ENCODE measurements at places on chromosomes 7 and 10.

- DNase-seq: peak; percentile 22
Measured at GRCh38 chr10:112446055-112446854, 459 bp downstream of the ZDHHC6 start.

DNA sequence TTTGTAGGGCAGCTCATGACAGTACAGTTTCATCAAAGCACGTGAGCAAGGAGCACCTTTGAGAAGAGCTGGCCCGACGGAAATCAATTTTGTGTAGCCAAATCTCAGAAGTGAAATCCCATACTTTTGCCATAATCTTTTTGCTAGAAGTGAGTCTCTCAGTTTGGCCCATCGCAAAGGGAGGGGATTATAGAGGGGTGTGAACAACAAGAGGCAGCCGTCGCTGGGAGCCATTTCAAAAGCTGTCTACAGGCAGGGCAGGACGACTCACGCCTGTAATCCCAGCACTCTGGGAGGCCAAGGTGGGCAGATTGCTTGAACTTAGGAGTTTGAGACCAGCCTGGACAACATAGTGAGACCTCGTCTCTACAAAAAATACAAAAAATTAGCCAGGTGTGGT, 599.8 kb downstream of the GALNT17 start:
- no peak for DNase-seq

DNA sequence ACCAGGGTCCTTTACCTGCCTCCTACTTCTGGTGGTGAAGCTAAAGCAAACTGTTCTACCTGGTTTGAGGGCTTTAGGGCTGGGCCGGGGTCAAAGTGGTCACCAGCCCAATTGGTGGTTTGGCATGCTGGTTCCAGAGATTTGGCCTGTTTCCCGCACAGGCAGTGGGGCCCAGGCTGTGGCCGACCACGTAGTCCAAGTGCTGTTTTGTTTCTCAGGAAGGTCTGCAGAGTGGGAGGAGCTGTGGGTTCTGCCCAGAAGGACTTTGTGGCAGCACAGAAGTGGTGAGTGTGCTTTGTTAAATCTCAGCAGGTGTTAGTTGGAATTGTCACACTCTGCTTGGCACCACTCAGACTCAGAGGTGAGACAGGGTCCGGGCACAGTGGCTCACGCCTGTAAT, 85.8 kb downstream of the MKX start:
- no peak for DNase-seq

DNA sequence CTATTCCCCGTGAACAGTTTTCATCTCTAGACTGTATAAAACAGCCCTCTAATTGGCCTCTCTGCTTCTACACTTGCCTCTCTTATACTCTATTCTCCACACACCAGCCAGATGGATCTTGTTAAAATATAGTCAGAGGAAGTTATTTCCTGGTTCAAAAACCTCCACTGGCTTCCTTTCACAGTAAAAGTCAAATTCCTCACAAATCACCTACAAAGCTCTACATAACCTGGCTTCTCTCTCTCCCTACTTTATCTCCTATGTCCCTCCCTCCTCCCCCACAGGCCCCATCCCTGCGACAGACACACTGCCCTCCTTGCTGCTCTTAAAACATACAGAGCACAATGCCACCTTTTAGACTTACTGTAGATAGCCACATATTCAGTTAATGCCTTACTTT, 60.1 kb downstream of the TPK1 start:
- DNase-seq: no peak

DNA sequence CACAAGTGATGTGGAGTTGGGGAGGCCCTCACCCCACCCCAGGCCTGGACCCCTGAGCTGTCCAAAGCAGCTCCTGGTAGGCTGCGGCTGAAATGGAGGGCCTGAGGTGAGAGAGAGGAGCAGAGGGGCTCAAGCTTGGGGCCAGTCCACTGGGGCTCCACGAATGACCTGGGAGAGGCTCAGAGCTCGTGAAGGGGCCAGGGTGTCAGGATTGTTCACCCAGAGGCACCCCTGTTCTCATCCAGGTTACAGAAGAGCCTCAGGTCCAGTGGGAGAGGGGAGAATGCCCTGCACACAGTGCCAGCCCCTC, 102.2 kb upstream of the RET start:
- no peak for DNase-seq

DNA sequence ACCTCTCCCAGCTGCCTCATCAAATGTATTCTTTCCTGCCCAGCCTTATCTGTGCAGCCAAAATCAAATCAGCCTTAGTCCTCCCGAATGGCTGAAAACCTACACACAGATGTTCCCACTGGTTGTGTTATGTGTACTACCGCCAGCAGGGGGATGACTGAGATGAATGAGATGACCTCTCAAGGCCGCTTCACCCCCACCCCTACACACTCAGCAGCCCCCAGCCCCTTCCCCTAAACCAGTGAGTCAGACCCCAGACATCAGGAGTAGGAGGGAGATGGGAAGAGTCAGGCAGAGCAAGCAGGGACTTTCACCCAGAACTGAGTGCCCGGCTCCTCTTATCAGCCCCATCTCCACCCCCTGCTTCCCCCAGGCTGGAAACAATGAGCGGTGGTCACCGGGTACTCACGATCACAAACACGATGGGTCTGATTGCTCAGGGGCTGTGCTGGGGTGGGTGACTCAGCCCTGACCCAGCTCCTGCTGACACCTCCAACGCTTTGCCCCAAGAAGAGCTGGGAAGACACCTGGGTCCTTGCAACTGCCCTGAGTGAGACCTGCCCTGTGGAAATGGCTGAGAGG, 6.5 kb upstream of the C10orf105 start:
- peak; percentile 86 for DNase-seq

- peak; percentile 38 for DNase-seq
Measured at GRCh38 chr10:103911021-103911459, 6.9 kb downstream of the STN1 start.

DNA sequence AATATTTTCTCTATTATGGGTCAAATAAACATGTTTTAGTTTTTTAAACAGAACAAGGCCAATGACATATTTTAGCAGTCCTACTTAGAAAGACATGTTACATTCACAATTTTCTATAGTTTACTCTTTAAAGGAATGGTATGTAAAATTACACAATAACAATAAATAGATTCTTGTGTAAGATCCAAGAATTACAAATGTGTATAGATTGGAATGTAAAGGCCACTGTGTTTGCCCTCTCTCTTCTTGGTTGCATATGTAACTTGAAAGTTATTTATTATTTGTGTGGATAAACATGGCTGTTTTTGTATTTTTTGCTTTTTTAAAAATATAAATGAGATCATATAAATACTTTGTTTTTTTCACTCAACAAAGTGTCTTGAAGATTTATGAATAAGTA, 979.3 kb upstream of the CELF2 start:
- DNase-seq: no peak
